Stimulated activated CD4-positive, alpha-beta T cell treated with anti-CD3 and anti-CD28 coated beads, TNF-alpha, amount 100 ng/mL, for 1 hour (primary cell): ENCODE measurements at places on chromosomes 12 and 14.

DNA sequence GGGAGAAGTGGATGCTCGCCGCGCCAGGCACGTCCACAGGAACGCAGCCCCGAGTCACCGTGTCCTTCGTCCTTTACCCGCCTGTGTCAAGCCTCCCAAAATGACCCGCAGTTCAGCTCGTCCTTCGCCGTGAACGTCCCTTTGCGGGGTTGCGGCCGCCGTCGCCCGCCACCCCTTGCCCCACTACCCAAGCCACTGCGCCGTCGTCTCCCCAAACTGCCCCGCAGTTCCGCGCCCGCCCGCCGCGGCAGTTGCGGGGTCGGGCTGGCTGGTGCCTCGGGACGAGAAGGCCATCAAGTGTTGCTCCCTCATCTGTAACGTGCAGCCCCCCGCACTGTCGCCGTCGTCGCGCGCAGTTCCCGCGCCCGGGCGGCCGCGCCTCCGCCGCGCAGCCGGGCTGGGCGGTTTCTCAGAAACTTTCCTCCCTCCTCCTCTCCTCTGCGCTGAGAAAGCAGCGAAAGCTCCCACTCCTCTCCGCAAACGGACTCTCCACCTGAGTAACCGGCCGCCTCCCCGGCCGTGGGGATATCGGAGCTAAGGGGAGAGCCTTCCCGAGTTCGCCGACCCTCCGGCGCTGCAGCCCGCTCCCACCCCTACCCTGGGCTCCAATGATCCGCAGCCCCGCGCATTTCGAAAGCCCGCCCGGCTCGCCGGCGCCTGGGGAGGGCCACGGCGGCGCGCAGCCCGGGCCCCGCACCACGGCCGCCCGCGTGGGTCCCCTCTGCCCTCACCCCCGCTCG, 6.7 kb downstream of the CDKN1B start:
- no peak for DNase-seq

DNA sequence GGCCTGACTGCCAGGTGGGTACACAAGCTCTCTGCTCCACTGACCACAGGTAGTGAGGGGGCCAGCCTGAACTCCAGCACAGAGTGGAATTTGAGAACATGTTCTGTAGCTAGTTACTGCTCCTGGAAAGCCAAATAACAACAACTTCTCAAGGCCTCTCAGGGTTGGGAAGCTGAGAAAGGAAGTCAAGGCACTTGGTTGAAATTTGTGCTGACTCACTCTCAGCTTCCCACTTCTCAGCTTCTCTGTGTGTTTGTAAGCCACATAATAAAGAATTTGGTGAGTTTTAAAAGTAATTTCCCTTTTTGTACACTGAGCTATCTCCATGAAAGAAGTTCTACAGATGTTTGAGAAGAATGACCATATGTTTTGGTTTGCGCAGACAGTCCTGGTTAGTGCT, 234.9 kb downstream of the KTN1 start:
- DNase-seq, result no peak

GRCh38 chr12:69739287-69740191, 879 bp downstream of the RAB3IP start:
- peak; percentile 3 for DNase-seq

- DNase-seq, result no peak
These were observed 380 bp downstream of the ANKRD13A start for GRCh38 chr12:109999649-109999971.
